NCI-H1436 treated with DMSO at 0.1 percent for 48 hours (cell line): ENCODE measurements at places on chromosomes 6 and 20.
A peak's percentile ranks its signal among the peaks of the same experiment; 100 is the strongest.

DNA sequence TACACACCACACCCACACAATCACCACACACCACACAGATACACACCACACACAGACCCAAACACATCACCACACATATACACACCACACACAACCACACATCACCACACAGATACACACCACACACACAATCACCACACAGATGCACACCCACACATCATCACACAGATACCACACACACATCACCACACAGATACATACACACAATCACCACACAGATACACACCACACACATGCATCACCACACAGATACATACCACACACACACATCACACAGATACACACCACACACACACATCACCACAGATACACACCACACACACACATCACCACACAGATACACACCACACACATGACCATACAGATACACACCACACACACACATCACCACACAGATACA, 73.2 kb downstream of the GRM4 start:
- DNase-seq: no peak

- peak; percentile 60 for DNase-seq
Measured at GRCh38 chr6:34425498-34426410, at the start of gene RPS10. RPS10 (minus strand) TSS chr6:34426069; CDS start chr6:34425221, 848 bp downstream.

DNA sequence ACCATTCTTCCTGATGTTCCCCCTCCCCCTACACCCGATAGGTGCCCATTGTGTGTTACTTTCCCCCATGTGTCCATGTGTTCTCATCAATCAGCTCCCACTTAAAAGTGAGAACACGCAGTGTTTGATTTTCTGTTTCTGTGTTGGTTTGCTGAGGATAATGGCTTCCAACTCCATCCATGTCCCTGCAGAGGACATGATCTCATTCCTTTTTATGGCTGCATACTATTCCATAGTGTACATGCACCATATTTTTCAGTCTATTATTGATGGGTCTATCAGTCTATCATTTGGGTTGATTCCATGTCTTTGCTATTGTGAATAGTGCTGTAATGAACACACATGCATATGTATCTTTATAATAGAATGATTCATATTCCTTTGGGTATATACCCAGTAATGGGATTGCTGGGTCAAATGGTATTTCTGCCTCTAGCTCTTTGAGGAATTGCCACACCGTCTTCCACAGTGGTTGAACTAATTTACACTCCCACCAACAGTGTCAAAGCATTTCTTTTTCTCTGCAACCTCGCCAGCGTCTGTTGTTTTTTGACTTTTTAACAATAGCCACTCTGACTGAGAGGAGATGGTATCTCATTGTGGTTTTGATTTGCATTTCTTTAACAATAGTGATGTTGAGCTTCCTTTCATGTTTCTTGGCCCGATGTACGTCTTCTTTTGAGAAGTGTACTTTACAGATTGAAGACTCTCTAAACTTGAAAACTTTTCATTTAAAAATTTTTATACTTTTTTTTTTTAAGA, 41.0 kb upstream of the GCNT2 start:
- DNase-seq: no peak

DNA sequence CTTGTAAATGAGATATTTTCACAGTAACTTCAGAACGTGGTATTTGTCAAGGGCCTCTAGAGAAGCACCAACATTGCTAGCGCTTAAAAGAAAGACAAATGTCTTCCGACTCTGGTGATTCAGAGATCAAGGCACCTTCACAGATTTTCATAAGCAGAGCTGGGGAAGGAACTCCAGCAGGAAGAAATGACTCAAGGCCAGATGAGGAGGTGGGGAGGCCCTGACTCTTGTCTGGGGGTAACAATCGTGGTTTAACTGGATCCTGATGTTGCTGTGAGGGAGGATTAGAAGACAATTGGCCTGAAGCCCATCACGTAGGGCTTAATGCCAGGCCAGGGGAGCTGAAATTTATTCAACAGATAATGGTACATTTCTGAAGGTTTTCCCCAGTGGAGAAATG, 122.9 kb upstream of the QKI start:
- DNase-seq: no peak

DNA sequence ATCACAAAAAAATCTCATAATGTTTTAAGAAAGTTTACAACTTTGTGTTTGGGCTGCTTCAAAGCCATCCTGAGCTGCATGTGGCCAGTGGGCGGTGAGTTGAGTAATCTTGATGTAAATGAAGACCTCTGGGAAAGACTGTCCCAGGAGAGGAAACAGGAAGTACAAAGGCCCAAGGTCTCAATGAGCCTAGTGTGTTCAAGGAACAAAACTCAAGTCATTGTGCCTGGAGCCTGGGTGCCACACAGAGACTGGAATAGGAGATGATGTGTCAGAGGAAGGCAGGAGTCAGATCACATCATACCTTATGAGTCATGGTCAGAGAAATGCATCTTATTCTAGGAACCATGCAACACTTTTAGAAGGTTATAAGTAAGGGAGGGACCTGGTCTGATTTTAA, 51.5 kb downstream of the COL19A1 start:
- DNase-seq: no peak

- DNase-seq: no peak
Measured at GRCh38 chr6:18115356-18115755, 7.1 kb downstream of the NHLRC1 start.

DNA sequence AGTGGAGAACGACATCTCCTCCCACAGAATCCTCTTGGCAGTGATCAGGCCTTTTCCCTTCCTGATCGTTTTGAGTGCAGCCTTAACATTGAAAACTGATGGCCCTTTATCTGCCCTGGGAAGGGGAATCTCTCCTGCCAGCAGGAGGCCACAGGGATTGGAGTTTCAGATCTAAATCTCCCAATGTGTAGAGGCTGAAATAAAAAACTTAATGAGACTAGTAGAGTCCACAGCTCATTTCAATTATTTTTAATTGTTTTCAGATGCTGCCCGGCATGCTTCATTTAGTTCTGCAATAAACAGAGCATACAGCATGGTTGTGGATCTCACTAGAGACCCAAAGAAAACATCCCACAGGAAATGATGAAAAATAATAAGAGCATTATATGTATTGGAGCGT, 662.2 kb upstream of the HS3ST5 start:
- no peak for DNase-seq

- DNase-seq: no peak
Measured at GRCh38 chr6:168937054-168937453, 316.6 kb downstream of the THBS2 start.

DNA sequence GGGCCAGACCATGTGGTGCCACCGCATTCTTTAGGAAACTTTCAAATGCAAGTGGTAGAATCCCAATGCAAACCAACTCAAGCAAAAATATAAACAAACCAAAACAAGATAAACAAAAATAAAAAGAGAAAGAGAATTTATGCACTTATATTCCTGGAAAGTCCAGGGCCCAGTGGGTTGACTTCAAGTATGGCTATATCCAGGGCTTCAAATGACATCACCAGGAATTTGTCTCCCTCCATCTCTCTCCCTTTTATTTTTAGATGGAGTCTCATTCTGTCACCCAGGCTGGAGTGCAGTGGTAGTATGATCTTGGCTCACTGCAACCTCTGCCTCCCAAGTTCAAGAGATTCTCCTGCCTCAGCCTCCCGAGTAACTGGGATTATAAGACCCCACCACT, 56.1 kb upstream of the PNRC1 start:
- DNase-seq: no peak

- no peak for DNase-seq
Measured at GRCh38 chr6:154138793-154139192, 99.8 kb downstream of the OPRM1 start.

DNA sequence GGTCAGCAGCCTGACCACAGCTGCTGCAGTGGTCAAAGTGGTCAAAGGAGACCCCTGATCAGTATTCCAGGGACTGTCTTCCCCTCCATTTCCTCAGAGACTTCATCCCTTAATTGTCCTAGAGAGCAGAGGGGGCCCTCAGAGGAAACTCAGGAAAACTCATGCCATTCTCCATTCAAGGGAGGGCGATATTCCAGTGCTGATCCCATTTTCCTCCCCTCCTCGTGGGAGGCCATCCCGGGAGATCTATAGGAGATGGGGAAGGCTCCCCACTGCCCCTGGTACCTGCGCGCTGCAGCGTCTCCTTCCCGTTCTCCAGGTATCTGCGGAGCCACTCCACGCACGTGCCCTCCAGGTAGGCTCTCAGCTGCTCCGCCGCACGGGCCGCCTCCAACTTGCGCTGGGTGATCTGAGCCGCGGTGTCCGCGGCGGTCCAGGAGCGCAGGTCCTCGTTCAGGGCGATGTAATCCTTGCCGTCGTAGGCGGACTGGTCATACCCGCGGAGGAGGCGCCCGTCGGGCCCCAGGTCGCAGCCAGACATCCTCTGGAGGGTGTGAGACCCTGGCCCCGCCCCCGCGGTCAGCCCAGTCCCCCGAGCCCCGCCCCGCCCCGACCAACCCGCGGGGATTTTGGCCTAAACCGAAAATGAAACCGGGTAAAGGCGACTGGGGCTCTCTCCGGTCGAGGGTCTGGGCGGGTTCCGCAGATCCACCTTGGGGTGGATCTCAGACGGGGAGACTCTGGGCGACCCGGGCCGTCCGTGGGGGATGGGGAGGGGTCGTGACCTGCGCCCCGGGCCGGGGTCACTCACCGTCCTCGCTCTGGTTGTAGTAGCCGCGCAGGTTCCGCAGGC, 878 bp downstream of the HLA-C start:
- no peak for DNase-seq

DNA sequence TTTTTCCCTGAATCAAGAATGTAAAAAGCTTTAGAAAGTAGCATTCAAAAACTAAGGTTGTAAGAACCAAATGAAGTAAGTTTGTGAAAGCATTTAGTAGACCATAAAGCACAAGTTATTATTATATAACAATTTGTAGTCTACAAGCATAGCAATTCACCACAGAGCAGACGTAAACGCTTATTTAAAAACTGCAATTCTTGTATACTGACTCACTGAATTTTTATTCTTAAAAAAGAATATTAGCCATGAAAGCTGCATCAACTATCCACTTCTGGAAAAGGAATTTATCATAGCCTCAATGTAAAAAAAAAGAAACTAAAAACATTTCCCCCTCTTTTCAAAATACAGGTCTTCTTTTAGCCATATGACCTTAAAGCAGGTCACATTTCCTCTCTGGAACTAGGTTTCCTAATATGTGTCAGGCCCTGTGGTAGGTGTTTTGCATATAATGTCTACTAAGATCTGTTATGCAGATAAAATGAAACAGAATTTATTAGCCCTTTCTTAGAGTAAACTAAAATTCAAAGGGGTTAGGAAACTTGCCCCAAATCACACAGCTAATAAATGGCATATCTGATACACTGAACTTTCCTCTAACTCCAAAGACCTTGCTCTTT, 2.1 kb downstream of the MAP3K7 start:
- no peak for DNase-seq

GRCh38 chr6:35392773-35393672, 50.7 kb downstream of the PPARD start:
- no peak for DNase-seq

DNA sequence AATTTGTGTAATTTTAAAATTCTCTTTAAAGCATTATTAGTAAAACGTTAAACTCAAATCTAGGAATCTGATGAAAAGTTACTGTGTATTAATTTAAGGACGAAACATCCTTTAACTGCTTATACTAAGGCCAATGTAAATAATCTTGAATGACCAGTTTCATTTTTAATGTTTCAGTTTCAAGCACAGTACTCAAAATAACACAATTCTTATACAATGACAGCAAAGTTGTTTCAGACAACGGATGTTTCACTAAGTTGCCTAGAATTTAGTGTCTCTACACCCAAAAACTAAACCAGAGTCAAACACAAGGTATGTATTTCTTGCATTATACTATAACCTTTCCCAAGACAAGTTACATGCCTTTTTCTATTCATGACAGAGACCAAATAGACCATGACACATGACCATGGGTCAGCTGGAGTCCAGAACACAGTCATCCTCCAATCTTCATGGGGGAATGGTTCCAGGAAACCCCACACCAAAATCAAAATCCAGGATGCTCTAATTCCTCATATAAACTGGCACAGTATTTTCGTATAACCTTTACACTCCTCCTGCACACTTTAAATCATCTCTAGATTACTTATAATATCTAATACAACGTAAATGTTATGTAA, 7.7 kb downstream of the PHIP start:
- no peak for DNase-seq

GRCh38 chr6:155765275-155766194, 309.9 kb upstream of the NOX3 start:
- no peak for DNase-seq

DNA sequence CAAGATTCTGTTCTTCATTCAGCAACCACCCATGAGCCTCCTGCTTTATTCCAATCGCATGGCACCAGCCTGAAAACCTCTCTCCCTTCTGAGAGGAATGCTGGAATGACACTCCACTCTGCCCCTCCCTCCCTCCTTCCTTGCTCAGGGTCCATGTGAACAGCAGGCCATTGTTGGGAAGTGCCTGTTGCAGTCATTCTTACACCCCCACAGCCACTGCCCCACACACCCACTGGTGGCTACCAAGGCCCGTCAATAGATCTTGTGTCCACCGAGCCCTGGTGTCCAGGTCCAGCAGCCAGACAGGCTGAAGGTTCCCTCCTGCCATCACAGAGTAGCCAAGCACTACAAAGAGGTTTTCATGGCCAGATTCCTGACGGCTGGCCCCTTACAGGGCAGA, 6.5 kb downstream of the PDRG1 start:
- DNase-seq: no peak

DNA sequence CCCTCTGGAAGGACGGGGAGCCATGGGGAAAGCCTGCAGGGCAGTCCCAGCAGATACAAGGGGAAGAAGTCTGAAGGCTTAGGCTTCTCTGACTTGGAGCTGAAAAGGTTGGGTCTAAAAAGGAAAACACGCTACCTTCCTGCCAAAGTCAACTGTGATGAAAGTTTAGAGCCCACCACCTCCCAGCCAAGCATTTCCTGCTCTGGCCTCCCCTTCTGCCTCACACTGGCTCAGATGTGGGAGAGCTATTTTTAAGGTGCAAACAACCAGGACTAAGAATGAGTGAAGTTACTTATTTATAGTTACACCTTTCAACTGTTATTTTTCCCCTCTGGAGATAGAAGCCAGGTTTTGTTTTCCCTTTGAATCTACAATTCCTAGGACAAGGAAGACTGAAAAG, 21.2 kb downstream of the NEDD9 start:
- no peak for DNase-seq

- no peak for DNase-seq
Measured at GRCh38 chr6:95846652-95847051, 169.1 kb upstream of the FUT9 start.
